Fibroblast of villous mesenchyme (primary cell): ENCODE measurements at places on chromosomes 7 and 10. TPM values are rescaled to one million over a fixed set of nuclear protein-coding genes. Genes with fewer than 3 reads are reported as not detected.

LIPK gene
- total RNA-seq = not detected in 2 replicates

CABCOCO1 gene
- 0.43 and 3.2 TPM in 2 replicates for total RNA-seq

NPFFR1 gene
- not detected in 2 replicates for total RNA-seq

TRPV5 gene
- total RNA-seq = not detected in 2 replicates

MKX gene
- total RNA-seq = 5.8 and 6.9 TPM in 2 replicates

NPY4R gene
- total RNA-seq = under 0.01 TPM in 1 of 2 replicates, not detected in the other

AHR gene
- 28.7 and 35.4 TPM in 2 replicates for total RNA-seq

MMP21 gene
- not detected in 2 replicates for total RNA-seq

DNA sequence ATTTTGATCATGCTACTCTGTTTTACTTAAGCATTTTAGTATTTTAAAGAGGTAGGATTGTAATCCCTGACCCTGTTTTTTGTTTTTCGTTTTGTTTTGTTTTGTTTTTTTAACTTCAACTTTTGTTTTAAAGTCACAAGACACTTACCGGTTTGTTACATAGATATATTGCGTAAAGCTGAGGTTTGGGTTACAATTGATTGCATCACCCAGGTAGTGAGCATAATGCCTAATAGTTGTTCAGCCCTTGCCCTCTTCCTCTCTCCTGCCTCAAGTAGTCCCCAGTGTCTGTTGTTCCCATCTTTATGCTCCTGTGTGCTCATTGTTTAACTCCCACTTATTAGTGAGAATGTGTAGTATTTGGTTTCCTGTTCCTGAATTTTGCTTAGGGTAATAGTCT is 93.1 kb upstream of the TEX47 start:
- DNase-seq = no peak

GRCh38 chr10:109875151-109875568 is 48.2 kb downstream of the XPNPEP1 start:
- DNase-seq = no peak

- peak; percentile 31 for DNase-seq
Observed at GRCh38 chr10:115953281-115953680, 319.7 kb downstream of the GFRA1 start.

- DNase-seq = peak; percentile 69
Observed at GRCh38 chr10:61896854-61897661, 4.4 kb upstream of the ARID5B start.

GRCh38 chr7:78493401-78493800 is 694.8 kb downstream of the PHTF2 start:
- no peak for DNase-seq

- DNase-seq = peak; percentile 96
Observed at GRCh38 chr10:57983281-57983791, 284.4 kb downstream of the IPMK start.

DNA sequence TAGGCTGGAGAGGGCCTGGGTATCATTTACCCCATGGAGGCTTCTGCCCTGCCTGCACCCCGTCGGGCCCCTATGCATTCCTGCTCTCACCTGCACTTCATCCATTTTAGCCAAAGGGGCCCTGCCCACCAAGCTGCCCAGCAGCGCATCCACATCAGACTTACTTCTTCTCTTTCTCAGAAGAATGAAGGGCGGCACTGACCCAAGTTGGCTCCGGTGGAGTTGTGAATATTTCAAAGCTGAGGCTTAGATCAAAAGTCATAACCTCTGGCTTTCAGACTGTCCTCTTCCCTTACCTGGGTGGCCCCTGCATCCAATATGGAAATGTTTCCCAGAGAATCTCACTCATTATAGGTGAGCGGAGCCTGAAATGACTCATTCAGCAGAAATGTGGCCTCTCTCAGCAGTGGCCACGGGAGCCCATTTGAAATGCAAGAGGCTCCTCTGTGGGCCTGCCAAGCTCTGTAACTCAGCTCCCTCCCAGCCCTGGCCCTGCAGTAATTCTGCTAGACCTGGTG is 117.6 kb upstream of the TCF7L2 start:
- no peak for DNase-seq

DNA sequence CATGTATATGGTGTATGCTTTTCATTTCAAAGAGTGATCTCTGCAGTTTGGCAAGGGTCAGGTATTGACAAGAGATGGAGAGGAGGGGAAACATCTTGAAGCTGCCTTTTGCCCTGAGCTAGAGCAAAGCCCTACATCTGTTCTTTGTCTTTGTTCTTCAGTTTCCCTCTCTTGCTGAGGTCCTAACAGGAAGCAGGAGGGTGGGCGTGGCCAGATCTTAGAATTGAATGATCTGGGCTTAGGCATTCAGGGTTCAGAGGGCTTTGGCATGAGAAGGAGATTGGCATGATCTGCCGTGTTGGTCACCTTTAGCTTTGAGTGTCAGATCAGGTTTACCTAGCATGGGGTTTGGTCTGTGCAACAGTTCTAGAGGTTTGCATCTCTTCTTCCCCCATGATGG is 41.3 kb downstream of the LRMDA start:
- no peak for DNase-seq

DNA sequence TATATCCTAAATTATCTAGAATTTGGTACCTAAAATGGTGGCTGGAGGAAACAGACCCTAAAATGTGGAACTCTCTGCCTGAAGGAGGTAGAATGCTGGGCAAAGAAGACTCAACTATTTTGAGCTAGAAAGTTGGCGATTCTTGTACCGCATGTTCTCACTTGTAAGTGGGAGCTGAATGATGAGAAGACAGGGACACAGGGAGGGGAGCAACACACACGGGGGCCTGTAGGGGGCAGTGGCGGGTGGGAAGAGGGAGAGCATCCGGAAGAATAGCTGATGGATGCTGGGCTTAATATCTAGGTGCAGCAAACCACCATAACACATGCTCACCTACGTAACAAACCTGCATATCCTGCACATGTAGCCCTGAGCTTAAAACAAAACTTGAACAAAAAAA is 250.6 kb downstream of the CALN1 start:
- DNase-seq = no peak

DNA sequence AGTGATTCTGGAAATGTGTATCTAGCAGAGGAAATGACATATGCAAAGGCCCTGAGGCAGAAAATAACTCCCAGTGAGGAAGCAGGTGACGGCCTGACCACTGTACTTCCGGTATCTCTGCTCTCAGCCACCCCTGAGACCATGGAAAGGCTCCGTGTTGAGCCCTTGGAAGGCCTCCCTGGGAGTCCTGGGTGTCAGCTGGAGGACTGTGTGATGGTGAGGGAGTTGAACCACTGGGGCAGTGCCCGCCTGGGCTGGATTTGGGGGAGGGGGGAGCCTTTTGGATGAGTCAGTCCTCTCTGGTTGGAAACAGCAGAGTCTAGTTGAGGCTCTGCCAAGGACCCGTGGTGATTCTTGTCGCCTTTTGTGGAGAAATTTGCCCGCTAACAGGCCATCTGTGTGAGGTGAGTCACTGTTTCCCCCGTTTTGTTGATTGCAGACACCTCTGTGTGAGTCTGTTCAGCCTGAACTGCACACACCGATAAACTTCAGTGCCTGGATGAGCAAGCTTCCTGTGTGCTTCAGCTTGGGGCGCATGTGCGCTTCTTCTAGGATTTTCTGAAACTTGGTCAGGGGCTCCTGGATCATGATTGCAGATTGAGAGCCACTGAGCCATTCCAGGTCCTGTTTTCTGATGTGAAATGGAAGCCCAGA is 98.6 kb downstream of the GRK5 start:
- peak; percentile 99 for DNase-seq

DNA sequence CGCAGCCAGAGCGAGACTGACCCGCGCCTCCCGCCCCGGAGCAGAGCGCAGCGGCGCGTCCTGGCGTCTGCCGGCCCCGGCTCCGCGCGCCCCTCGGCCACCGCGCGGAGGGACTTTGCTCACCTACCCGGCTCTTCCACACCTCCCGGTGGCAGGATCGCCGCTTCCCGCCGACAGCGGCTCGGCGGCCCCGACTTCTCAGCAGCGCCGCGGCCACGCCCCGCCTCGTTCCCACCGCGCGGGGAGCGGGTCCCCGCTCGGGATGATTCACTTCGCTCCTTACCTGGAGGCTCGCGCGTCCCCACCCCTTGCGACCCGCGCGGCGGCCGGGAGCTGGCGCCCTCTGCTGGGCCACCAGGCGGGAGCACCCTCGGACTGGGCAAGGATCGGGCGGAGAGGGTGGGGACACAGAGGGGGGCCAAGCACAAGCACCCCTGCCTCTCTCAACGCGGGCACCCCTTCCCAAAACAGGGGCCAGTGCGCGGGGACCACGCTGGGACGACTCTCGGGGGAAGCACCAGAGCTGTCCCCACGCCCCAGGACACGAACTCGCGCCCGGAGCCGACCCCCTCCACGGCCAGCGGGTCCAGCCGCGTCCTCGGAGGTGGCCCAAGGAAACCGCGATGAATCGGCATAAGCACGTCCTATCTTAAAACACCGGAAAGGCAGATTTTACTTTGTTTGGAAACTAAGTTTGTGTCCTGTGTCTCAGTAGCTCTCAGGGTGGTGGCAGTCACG is 101.0 kb upstream of the SVIL start:
- DNase-seq = peak; percentile 75
